ENCODE measurements at places on chromosomes 3 and 15.

DNA sequence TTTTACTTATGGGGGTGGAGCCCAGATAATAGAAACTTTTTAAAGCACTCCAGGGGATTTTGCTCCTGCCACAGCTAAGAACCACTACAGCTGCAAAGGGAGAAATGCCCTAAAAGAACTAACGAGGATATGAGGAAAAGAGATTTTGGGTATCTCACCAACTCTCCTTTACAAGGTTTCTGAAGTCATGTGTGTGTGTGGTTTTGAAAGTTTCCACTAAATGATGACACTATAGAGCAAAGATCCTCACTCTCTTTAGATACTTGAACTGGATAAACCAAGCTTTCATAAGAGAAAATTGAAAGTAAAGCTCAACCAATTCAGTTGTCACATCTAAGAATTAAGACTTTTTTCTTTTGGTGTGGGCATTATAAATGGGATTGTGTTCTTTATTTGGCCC, 455.3 kb upstream of the ALCAM start:
- no peak for DNase-seq

DNA sequence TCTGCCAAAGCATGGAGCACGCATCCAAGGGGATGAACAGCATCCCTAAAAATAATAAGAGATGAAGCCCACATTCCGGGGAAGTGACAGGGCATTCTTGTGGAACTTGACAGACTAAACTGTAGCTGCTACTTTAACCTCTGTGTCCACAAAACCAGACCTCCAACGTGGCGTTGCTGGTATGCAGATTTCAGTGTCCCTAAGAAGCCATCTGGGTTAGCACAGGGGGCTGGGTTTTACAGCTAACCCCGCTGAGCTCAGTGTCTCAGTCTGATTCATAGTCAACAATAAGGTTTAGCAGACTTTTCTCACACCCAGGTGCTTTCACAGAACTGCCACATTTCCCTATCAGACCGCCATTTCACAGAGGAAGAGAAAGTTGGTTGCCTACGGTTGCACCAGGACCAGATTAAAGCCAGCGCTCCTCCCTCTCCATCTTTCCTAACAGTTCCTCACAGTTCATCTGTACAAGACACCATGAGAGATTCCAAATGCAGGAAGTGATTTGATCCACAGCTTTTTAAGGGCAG, 61.6 kb upstream of the CTDSPL start:
- DNase-seq = peak; percentile 67

DNA sequence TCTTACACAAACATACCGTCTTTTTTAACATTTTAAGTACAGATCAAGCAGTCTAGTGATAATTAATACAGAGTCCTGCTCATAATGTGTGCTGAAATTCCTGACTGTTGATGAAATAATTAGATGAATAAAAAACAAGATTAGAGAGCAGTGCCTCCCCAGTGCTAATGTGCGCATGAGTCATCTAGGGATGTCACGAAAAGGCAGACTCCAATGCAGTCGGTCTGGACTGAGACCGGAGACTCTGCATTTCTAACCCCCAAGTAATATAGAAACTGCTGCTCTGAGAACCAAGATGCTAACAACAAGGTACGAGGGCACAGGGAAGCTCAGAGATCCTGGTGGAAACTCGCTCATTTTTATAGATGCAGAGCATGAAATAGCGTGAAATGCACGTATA, 61.4 kb downstream of the COL8A1 start:
- DNase-seq = peak; percentile 83

- DNase-seq = no peak
Observed at GRCh38 chr15:35698966-35699575, 153.1 kb upstream of the DPH6 start.

GRCh38 chr15:22851513-22851912, 13.0 kb downstream of the NIPA2 start:
- DNase-seq = no peak

DNA sequence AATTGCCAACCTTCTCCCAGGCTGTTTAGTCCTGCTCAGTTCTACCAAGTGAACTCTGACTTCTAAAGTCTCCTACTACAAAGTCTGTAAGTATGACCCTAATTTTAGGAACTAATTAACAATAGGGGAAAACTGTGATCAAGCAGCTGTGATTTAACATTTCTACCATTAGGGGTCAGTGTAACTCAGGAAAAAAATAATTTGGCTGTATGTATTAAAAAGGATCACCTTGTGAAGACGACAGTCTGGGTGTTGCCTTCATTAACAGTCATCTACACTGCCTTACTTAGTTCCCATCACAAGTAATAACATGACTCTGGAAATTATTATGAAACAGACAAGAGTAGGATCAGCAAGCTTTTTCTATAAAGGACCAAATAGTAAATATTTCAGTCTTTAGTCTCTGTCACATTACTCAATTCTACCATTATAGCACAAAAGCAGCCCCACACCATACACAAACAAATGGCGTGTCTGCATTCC, 4.2 kb upstream of the NPHP3 start:
- peak; percentile 36 for DNase-seq

DNA sequence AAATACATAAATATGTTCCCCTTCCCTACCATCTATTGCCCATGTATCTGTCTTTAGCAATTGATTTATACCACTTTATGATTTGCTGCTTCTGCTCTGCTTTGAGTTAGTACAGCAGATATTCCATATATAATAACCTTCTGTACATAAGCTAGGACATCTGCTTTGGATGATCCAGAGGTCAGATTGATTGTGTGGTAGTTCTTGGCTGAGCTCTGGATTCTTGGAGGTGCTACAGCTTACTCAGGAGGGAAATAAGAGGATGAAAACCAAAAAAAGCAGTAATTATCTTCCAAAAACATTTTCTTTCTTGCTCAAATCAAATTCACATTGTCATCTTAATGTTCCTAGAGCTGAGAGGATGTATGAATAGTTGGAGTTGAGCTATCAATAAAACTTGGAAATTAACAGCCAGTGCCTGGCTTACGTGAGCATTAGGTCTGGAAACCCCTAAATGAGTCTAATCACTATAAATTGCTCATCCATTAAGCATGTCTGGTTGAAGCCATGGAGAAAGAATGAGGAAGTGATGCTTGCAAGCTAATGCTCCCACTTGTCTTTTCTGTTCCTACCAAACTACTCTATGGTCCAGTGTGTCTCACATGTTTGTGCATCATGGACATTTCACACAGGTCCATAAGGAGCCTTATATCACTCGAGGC, 36.3 kb upstream of the TMEM42 start:
- DNase-seq = peak; percentile 65
